ENCODE measurements at places on chromosomes 5 and 9. TPM values are rescaled to one million over a fixed set of nuclear protein-coding genes. Genes with fewer than 3 reads are reported as not detected.

The AGXT2 gene
- total RNA-seq = not detected

The PAPPA gene
- 0.34 TPM for total RNA-seq

The SNCAIP gene
- 93.1 TPM for total RNA-seq

The FRMD3 gene
- 6.1 TPM for total RNA-seq

The SLC6A19 gene
- not detected for total RNA-seq

The CEP120 gene
- 15.9 TPM for total RNA-seq

The PKD2L2 gene
- total RNA-seq = not detected

The TICAM2 gene
- 0.93 TPM for total RNA-seq

The SEMA6A gene
- total RNA-seq = 21.1 TPM

The SPATA31E1 gene
- total RNA-seq = not detected

The ICE1 gene
- total RNA-seq = 37.6 TPM

The SPINK6 gene
- not detected for total RNA-seq

The PDE8B gene
- total RNA-seq = under 0.01 TPM

The SPATA31A3 gene
- not detected for total RNA-seq

The GPR151 gene
- not detected for total RNA-seq

Measured in dermis blood vessel endothelial cell (primary cell).